CD4-positive, alpha-beta memory T cell (primary cell): ENCODE measurements at places on chromosomes 7 and 10.

DNA sequence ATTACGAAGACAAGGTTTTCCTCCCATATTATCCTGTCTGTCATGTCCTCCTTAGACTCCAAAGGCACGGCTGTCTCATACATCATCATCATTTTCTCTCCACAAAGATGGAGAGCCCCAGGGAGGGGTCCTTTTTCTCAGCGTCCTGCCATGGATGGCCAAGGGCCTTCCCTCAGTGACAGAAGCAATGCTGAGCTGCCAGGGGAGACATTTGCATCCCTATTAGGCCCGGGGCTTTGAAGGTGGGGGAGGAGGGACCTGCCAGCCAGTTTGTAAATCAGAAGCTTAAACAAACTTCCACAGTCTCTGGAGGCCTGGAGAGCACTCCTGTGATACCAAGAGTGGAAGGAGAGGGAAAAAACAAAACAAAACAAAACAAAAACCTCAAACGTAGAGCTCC, 112.4 kb upstream of the ADO start:
- no peak for DNase-seq

- DNase-seq, result no peak
Measured at GRCh38 chr7:101816595-101817470, 593 bp upstream of the CUX1 start.

DNA sequence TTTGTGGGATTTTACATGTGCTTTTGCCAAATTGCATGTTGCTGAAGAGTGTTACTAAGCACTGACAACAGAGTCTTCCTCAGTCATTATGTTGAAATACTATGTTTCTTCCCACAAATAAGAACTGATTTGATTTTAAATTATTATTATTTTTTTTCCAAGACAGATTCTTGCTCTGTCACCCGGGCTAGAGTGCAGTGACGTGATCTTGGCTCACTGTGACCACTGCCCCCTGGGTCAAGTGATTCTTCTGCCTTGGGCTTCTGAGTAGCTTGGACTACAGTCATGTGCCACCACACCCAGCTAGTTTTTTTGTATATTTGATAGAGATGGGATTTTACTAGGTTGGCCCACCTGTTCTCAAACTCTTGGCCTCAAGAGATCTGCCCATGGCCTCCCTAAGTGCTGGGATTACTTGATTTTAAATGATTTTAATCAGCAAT, 42.3 kb downstream of the MINPP1 start:
- no peak for DNase-seq

- no peak for DNase-seq
Measured at GRCh38 chr10:95517536-95518454, 43.4 kb downstream of the SORBS1 start.

- peak; percentile 55 for DNase-seq
Measured at GRCh38 chr7:150356265-150356897, 12.2 kb upstream of the REPIN1 start.

DNA sequence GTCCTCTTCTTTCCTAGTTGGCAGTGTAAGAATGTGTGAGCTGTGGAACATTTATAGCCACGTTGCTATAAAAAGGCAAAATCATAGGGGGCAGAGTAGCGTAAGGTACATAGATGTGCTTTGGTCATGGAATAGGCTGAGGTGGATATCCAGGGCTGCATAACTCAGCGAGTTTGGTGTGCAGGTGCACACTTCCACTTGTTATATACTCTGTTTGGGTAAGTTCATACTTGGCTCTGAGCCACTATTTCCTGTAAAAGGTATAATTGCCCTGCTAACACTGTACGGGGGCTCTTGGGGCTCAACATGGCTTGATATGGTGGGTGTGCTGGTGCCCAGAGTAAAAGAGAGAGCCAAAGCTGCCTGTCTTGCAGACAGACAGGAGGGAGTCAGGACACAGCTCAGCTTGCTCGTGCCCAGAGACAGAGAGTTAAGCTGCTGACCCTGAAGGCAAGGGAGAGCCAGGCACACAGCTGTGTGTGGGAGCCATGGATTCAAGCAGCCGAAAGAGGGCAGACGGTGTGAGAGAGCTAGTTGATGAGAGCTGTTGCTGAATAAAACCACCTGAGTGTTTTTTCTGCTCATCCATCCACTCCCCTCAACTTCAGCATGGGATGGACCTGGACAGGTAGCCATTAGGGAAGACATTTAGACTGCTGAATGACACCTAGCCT, 126.7 kb downstream of the DKK1 start:
- no peak for DNase-seq

DNA sequence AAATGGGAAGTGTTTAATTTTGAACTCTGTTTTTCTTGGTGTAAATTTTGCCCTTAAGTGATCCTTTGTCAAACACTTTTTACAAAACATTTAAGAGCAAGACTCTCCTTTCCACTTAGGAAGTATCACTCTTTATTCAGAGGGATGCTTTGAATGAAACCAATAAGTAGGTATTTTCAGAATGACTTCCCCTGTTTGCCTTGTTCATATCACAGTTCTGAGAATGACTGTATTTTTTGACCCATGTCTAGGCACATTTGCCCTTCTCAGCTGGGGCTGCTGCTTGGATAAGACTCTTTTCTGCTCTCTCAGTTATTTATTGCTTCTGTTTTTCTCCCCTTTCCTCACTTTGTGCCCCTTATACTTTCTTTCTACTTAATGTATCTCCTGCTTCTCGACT, 98.2 kb downstream of the CCNY start:
- no peak for DNase-seq

DNA sequence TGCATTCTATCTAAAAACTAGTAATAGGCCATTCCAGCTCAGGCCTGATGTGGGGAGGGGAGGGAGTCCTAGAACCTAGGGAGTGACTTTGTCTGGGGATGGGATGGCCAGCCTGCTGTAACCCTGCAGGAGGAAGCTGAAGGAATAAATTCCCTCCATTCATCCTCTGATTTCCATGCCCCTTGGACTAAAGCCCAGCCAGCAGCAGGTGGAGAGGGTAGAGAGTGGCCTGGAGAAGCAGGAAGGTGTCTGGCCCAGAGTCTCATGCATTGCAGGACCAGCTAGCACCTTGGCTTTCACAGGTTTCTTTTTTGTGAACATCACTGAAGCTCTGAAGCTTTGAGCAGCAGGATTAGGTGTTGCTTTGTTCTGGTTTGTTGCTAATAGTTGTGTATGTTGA, 32.8 kb upstream of the CDH23 start:
- DNase-seq, result no peak

DNA sequence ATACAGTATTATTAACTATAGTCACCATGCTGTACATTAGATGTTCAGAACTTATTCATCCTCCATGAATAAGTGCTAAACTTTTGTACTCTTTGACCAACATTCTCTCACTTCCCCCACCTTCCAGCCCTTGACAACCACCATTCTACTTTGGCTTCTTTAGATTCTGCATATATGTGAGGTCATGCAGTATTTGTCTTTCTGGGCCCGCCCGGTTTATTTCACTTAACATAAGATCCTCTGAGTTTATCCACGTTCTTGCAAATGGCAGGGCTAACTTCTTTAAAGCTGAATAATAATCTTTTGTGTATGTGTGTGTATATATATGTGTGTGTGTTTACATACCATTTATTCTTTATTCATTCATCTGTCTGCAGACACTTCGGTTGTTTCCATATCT, 336.8 kb downstream of the BBS9 start:
- DNase-seq, result no peak

- DNase-seq, result no peak
Measured at GRCh38 chr10:33498391-33498891, 164.0 kb upstream of the NRP1 start.

DNA sequence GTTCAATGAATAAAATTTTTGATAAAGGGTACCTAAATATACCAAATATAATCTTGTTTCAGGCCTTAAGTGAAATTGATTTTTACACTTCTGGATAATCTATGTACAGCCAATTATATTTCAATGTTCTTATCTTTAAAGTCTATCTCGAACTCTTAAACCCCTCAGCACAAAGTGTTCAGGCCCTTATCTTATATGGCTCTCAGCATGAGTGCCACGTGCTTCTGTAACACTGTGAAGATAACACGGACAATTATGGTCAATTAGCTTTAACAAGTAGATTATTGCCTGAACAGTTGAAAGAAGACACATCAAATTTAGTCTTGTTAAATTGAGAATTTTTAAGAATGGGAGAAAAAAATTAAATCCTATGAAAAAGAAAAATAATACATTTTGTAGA, 40.4 kb upstream of the DMTF1 start:
- no peak for DNase-seq

- DNase-seq, result no peak
Measured at GRCh38 chr7:122628651-122629411, 70.1 kb downstream of the RNF133 start.

DNA sequence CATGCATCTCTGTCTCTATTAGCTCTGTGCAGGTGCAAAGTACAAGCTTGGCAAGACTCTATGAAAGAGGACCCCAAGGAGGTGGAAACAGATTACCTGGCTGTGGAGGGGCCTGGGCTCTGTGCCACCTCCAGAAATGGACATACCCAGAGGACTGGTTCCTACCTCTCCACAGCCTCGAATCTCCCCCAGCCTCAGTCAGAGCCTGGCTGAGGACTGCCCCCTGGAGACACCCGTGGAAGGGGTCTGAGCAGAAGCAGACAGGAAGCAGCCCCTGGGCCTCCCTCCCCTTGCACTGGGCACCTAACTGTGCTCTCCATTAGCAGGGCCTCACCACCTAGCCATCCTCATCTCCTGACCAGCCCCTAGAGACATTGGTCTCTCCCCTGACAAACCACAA, 92.0 kb downstream of the DLG5 start:
- DNase-seq, result no peak

DNA sequence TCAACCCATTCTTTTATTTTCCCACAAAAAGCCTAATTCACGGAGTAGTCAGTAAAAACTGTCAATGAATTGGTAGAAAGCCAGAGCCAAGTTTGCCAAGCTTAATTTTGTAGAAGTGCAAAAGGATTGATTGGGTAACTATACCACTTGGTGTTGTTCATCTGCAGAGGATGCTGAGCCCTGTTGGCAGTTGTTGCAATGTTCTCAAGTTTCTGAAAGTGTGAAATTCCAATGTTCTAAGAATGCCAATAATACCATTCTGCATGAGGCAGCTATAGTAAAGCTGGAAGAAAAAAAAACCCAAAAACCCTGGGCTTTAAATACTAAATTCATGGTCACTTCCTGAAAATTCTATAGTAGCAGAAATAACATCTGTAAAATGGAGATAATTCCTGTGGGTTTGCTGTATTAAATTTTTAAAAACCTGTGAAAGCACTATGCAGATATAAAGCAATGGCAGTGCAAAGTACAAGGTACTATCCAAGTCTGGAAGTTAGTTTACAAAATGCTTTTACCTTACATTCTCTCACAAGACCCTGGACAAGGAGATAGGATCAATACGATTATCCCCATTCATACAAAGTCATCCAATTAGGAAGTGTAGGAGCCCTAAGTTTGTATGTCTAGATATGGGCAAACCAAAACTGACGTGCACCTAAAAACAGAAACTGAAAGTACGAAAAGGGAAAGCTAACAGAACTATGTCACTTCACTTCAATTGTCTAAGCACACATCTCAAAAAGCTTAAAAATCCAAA, 6.0 kb upstream of the PON1 start:
- peak; percentile 16 for DNase-seq

DNA sequence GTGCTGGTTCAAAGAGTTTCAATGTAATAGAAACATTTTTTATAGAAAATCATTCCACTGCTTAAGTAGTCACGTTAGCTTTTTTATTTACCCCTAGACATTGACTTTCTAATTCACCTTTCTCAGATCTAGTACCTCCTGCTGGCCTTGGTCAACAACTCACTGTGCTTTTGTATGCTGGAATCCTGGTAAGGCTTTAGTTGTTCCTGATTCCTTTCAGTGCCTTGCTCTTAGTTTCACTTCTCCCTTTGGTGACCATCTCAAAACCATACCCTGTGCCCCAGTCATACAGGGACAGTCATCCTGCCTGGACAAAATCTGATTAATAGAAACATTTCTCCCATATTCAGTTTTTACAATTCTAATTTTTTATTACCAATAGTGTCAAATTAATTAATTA, 130.2 kb downstream of the GPR37 start:
- DNase-seq, result no peak

DNA sequence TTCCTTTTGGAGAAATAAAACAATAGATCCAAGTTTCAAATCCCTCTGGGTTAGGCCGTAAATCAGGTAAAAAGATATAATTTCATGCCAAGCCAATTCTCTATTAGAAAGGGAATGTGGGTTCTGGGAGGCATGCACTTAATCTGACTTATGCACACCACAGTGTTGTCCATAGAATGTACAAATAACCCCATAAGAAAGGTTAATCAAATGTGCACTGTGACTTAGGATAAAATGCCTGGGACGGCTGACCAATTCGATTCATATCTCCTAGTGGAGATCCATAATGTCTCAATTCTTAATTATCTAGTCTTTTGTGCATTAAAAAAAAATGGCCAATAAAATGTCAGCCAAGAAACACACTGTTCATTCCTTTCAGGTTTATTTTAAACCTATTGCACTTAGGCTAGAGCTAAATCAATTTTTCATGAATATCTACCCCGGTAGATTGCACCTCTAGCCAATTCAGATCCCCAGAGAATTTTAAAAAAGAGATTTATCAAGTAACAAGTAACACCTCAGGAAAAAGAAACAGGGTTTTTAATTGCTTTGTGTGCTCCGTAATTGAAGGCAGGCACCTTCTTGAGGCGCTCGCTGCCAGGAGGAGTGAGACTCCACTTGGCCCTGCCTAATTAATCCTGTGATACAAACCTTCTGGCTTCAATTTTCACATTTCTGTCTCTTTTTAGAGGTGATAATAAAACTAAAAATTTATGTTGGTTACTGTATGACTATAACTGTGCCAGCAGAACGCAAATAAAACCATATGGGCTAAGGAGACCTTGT, 265.1 kb downstream of the ETV1 start:
- DNase-seq, result no peak

GRCh38 chr10:50498465-50498864, 125.3 kb downstream of the SGMS1 start:
- no peak for DNase-seq

- DNase-seq, result no peak
Measured at GRCh38 chr7:34263168-34263567, 357.8 kb downstream of the BMPER start.

- DNase-seq, result no peak
Measured at GRCh38 chr10:97597778-97598177, 8.3 kb downstream of the C10orf62 start.

GRCh38 chr7:36266683-36267082, 113.6 kb downstream of the EEPD1 start:
- no peak for DNase-seq

DNA sequence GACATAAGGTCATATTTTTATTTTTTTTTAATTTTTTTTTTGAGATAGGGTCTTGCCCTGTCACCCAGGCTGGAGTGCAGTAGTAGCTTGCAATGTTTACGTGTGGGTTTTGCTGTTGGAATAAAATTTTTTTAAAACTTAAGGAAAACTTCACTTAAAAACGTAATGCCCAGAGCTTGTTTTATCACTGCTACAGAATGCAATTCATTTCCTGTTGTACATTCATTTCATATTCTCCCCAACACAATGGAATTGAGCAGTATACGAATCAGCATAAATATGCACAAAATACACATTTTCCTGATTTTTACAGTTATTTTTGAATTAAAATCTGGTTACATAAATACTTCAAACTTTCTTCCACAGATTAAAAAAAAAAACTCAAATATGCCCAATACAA, 40.3 kb downstream of the RSU1 start:
- DNase-seq, result no peak

GRCh38 chr10:29719281-29719675, 84.5 kb upstream of the SVIL start:
- no peak for DNase-seq

- no peak for DNase-seq
Measured at GRCh38 chr10:80567292-80567691, 29.6 kb downstream of the SH2D4B start.

- DNase-seq, result no peak
Measured at GRCh38 chr10:16518822-16519221, 2.9 kb downstream of the C1QL3 start.
